Effector CD8-positive, alpha-beta T cell (primary cell): ENCODE measurements at places on chromosomes 1 and 21.

DNA sequence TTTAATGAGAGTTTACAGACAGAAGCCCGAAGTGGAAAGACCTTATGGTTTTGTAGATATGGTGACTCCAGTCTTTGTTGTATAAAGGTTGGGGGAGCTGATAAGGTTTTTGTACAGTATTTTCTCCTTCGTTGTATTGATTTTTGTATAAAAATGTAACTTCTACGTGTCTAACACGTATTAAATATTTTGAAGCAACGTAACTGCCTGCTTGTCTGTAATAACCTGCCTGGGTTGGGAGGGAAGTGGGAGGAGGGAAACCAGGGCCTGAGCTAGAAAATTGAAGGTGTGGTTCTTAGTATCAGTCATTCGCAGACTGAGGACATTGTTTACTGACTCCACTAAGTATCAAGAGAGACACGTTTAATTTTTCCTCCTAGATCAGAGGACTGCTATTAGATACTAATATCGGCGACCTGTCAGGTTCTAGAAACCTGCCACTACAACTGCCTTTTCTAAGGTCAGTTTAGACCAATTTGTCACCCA is 2.2 kb downstream of the IER5 start:
- DNase-seq: no peak

DNA sequence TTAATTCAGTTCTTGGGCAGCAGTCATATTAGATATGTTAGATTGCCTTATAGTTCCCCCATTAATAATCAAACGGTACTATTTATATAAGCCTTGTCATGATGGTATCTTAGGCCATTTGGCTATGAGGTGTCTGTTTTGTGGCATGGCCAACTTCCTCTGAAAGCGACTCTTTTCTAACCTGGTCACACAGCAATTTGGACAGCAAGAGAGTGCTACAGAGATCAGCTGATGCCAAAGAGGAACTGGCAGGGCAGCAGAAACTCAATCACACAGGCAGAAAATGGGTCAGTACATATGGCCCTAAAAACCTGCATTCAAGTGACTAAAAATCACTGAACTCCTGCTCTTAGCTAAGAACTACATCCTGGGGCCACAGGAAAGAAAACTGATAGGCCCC is 13.4 kb upstream of the MUTYH start:
- no peak for DNase-seq

DNA sequence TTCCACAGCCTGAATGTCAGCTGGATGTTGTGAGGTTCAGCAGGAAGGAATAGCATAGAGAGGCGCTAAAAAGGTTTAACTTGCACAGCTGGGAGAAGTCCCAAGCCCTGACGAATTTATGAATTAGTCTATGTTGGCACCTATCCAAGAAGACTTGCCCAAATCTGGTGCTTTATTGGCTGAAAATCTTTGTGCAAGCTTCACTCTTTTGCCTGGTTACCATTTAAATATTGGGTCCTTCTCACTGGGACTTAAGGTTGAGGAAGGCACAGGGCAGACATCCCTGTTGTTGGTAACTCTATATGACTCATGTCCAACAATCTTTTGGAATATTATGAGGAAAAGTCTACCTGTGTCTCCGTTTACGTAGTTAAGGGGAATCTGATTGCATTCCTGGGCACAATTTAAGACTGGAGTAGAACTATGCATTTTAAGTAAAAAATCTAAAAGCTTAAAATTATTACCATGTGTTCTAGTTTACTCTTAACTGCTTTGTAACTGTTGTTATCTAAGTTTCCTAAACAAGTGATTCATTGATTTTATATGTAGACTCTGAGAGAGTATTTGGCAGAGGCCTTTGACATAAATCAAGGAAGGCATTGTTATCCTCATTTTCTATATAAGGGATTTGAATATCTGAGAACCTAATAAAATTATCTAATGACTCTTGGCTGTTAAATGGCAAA is 181.7 kb upstream of the DPYD start:
- no peak for DNase-seq

DNA sequence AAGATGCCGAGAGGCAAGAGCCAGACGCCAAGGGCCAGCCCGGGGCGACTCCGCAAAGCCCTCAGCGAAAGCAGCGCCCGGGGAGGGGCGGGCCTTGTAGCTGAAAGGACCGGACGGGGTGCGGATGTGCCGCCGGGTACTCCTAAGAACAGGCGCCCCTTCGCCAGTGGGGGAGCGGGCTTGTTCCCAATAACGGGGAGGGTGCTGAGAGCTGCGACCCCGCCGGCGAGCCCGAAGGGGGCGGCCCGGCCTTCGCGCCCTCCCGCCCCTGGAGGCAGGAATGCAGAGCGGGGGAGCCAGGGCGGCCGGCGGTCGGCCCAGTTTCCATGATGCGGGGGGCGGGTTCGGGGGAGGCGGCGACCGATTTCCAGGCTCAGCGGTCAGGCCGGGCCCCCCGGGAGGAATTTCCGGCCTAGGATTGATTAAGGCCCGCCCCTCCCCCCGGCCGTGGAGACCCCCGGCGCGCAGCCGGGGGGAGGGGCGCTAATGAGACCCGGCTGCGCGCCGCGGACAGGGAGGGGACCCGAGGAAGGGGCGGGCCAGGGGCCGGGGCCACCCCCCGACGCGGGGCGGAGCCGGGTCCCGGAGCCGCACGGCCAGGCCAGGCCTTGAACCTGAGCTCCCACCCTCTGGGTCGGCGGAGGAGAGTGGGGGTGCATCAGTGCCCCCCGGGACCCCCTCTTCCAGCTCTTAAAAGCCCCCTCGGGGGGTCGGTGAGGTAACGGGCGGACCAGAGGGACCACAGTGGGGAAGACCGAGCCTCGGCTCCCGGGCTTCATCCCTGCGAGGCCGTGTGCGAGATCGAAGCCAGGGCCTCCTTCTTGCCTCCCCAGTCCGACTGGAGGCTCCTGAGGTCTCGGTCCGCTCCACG is 898 bp upstream of the TMEM200B start:
- DNase-seq: peak; percentile 29

DNA sequence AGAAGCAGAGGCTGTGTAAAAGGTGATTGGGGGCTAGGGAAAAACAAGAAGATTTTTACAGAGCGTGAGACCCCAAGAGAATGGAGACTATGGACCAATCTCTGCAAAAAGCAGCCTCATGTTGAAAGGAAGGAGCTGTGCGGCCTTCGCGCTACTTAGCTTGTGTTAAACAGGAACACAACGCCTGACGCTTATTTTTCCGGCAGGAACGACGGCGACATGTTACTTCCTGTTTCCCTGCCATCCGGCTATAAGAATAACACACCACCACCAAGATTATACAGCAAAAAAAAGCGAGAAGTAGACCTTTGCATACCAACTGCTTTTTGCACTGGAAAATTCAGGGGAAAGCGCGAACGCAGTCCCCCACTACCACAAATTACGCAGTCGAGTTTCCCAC is 272.7 kb downstream of the FAM72C start:
- DNase-seq: no peak

- no peak for DNase-seq
Observed at GRCh38 chr1:201732351-201732750, 96.6 kb upstream of the IPO9 start.

DNA sequence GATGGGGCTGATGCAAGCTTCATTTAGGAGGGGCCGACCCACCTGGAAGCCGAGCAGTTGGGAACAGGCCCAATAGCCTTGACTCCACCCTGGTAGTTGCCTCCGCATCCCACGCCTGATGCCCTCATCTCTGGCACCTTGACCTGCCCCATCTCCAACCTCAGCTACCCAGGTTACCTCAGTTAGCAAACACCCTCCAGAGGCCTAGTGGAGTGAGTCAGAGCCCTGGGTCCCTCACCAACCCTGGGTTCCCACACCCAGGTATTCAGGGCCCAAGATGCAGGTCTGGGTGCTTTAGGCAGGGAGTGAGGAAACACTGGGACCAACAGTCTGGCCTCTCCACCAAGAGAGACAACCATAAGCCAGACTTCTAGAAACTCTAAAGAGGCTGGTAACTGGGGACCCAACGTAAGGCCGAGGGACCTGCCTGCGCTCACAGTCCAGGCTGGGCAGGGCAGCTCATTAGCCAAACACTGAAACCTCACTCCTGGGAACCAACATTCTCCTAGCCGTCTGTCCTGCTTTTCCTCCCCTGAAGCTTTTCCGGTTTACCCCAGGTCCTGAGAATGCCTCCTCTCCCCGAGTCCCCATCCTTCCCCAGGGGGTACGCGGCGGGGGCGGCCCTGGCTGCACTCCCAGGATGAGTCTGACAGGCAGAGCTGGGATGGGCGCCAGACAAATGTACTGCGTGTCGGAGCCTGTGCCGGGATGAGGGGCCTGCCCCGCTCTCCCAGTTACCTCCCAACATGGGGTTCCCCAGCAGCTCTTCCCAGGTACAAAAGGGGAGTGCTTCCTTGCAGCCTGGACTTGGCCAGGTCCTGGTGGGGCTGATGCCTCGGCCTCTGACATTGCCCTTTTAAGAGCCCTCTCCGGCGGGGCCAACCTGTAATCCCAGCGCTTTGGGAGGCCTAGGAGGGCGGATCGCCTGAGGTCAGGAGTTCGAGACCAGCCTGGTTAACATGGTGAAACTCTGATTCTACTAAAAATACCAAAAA is 8.9 kb upstream of the CELSR2 start:
- no peak for DNase-seq

GRCh38 chr1:154400381-154400801 is 4.8 kb upstream of the IL6R start:
- no peak for DNase-seq

GRCh38 chr1:172761581-172762486 is 102.9 kb downstream of the FASLG start:
- no peak for DNase-seq

DNA sequence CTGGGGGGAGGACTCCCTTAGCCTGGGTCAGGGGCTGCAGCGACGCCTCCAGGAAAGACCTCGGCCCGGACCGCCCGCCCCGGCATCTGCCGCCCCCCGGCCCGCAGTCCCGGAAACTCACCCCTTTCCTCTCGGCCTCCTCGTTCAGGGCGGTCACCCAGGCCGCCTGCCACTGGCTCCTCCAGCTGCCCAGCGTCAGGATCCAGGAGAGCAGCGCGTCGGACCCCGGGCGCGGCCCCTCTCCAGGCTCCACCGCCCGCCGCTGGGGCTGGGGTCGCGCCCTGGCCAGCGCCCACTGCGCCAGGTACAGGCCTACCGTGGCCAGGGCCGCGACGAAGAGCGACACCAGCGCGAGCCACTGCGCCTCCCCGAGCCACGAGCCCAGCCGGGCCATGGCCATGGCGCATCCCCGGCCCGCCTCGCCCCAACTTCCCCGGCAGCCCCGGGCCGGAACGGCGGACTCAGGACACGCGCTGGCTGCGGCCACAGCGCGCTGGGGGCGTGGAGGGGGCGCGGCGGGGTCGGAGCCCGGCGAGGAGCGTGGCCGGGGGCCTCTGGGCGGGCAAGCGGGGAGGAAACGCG is 478 bp downstream of the C2CD2 start:
- no peak for DNase-seq

DNA sequence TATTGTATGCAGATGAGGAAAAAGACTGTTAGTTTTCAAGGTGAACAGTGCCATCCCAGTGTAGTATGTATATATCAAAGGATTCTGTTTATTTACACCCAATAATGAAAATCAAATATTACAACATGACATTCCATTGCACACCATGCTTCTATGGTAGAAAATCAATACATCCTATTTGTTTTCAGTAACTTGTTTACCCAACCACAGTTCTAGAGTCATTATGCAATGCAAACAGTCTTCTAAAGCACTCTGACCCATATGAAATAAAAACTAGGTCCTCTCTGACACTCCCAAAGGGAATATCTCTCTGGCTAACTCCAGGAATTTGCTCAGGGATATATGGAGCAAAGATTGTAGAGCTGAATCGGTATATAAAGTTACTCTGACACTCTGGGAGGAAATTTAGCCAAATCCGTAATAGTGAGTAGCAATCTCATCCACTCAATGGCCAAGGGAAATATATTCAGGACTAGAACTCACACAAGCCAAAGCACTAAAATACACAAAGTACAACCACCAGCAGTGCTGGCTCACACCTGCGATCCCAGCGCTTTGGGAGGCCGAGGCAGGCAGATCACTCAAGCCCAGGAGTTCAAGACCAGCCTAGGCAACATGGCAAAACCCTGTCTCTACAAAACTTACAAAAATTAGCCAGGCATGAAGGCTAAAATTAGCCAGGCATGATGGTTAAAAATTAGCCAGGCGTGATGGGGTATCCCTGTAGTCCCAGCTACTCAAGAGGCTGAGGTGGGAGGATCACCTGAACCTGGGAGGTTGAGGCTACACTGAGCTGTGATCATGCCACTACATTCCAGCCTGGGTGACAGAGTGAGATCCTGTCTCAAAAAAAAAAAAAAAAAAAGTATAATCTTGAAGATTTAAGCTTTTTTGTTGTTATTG is 75.2 kb downstream of the RERE start:
- DNase-seq: no peak

- no peak for DNase-seq
Observed at GRCh38 chr1:79006564-79006963, at the start of gene ADGRL4. ADGRL4 (minus strand) TSS chr1:79006730; CDS start chr1:79006654, 76 bp downstream.

GRCh38 chr1:21648791-21649190 is 20.4 kb downstream of the RAP1GAP start:
- DNase-seq: no peak

DNA sequence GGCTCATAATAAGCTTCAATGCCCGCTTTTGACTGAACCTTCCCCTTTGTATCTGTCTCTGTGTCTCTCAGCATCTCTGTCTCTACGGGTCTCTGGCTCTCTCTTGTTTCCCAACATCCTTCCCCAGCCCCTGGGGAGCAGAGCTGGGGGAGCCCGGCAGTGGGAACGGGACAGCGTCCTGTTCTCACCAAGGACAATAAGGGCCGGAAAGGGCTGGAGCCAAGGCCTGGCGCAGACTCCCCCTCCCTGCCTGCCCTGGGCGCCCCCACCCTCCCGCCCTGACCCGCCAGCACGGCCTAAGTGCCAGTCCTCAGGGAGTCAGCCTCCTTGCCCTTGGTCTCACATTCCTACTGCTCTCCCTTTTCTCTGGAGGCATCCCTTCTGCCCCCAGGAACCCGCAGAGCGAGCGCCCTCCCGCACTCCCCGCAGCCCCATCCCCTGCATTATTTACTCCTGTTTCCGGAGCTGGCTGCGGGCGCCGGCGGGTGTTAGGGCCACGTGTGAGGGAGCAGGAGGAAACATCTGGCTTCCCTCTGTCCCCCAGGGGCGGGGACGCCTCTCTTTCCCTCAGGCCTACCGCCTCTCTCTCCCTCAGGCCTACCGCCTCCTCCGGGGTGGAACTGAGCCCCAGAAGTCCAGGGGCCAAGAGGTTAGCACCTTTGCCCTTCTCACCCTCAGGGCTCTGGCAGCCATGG is 6.5 kb downstream of the KRTCAP2 start:
- DNase-seq: no peak
